ENCODE measurements at places on chromosomes 16 and 17.

DNA sequence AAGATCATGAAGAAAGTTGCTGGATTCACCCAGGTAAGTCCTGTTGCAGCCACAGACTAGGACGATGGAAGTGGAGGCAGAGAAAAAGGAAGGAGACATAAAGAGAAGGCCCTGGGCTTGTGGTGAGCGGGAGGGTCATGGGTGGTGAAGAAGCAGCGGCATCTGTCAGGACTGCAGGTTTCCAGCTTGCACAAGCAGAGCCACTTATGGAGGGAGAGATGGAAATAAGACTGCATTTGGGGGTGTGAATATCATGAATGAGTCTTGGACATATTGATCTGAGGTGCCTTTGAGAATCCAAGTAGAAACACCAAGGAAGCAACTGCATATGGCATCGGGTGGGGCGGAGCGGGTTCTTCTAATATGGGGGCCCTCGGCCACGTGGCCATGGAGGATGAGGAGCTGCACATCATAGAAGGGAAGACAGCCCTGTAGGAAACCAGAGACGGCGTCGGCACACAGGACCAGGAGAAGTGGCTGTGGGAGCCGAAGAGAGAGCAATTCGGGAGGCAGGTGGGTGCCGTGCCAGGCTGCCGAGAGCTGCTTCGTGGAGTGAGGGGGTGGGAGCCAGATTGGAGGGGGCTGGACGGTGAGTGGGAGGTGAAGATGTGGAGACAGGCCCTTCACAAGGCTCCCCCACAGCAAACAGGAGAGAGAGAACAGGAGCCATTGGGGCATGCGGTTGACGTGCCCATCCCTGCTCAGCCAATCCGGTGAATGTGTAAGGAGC lies 243.5 kb downstream of the GSG1L start:
- DNase-seq, result no peak

DNA sequence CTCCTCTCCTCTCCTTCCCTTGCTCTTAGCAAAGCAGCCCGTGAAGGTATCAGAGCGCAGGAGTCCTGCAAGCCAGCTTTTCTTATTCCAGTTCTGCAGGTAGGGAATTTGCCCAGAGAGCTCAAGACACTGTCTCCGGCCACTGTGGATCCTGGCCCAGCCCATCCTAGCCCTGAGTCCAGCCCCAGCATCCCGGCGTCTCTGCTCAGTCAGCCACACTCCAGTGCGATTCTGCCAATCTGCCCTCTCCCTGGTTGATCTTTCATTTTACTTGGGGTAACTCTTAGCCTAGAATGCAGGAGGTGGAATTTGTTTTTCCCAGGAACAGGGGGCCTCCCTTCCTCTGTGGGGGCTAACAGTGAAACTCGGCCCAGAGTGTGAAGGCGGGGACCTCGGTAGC lies 176.9 kb upstream of the GSE1 start:
- no peak for DNase-seq

DNA sequence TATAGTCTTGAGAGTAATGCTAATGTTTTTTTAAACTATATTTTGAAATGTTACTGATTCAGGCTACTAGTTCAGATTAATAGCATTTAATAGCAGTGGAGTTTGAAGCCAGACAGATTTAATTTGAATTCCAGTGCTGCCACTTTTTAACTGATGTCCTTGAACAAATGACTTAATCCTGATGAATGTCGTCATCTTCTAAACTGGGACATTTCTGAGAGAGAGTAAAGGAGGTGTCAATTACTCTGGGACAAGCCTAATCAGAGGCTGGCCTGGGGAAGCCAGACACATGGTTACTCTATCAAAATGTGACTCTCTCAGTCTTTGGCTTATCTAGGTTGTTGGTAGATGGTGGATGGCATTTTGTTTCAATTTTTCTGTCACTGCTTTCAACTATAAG lies 246.7 kb downstream of the HS3ST3A1 start:
- DNase-seq, result no peak

GRCh38 chr17:17326275-17326875 lies 23.2 kb downstream of the NT5M start:
- no peak for DNase-seq

- DNase-seq, result no peak
Observed at GRCh38 chr16:57070424-57070823, 22.0 kb upstream of the CPNE2 start.

- no peak for DNase-seq
Observed at GRCh38 chr16:27723711-27724481, 174.0 kb downstream of the KATNIP start.

DNA sequence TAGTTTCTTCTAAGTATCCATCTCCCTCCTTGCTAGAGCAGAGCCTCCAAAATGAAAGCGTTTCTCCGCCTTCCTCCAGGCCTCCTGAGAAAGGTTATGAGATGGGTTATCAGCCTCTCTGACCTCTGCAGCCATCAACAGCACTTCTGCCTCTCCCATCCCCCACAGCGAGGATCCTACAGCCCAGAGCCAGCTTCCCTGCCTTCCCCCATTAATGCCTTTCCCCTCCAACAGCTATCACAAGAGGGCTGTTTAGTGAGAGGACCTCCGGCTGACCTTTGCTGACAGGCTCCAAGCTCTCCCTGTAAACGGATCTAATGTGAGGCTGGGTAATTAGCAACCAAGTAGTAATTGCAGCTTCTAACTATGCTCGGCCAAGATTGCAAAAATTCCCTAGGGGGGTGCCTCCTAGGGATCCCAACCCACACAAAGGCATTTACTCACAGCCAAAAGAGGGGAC lies 55.8 kb downstream of the ZFHX3 start:
- DNase-seq, result no peak

- DNase-seq, result no peak
Observed at GRCh38 chr16:54431041-54431996, 144.7 kb upstream of the IRX3 start.

GRCh38 chr16:72112452-72112792 lies 18.8 kb downstream of the DHX38 start:
- DNase-seq, result no peak

DNA sequence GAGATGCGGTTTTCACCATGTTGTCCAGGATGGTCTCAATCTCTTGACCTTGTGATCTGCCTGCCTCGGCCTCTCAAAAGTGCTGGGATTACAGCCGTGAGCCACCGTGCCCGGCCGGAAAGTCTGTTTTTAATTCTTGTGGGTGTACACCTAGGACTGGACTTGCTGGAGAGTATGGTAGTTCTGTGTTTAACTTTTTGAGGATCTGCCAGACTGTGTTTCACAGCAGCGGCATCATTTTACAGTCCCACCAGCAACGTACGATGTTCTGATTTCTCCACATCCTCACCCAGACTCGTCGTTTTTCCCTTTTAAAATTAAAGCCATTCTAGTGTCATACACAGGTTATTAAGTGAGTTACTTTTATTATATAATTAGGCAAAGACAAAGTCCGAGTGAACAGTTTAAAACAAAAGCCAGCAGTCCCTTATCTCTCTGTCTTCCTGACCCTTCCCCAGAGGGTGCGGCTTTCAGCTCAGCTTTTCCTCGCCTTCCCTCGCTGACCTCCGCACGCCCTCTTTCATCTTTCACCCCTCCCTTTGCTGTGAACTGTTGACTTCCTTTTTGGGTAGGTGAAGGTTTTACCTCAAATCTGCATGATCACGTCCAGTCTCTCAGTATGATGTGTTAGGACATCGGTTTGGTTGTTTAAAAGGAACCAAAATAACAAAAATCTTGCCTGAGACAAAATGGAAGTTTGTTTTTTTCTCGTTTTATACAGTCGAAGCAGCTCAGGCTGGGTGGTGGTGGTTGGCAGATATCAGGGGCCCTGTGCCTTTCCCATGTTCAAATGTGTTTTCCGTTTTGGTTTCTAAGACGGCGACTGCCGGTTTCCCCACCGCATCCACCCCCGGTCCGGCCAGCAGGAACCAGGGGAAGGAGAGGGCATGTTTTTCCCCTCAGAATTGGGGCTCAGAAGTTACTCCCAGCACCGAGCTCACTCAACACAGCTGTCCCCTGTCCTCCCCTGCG lies 18.0 kb downstream of the FAM234A start:
- no peak for DNase-seq

- DNase-seq, result no peak
Observed at GRCh38 chr17:41992576-41992975, 24.7 kb downstream of the DNAJC7 start.

DNA sequence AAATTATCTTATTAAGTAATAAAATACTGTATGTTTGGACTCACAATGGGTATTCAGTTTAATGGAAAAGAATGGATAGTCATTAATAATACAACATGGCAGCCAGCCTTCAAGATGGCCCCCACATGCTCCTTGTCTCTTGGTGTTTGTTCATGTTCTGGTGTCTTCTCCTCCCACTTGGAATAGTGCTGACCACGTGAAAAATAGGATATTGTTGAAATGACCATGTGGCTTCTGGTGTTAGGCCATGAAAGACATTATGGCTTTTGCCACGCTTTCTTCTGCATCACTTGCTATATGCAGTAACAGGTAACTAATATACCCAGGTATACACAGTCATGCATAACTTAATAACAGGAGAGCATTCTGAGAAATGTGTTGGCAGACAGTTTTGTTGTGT lies 341.0 kb downstream of the KCNJ2 start:
- no peak for DNase-seq

DNA sequence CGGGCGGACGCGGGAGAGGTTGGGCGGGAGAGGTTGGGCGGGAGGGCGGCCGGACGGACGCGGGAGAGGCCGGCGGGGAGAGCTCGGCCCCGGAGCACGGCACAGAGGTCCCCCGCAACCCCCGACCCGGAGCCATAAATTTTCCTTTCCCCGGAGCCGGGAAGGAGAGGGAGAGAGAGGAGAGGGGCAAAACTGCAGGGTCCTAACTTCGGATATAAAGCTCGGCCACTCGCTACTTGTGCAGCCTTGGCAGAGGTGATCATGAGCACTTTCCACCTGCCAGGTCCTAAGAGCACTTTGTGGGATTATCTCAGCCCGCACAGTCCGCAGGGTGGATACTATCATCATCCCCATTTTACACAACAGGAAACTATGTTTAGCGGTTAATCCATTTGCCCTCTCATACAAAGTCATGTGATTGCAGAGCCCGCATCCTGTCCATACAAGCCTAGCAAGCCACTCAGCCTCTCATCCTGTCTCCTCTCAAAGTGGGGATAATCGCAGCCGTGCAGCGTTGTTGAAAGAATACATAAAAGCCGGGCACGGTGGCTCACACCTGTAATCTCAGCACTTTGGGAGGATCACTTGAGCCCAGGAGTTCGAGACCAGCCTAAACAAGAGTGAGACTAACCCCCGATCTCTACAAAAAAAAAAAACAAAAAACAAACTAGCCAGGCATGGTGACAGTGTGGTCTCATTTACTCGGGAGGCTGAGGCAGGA lies 780 bp upstream of the DCAKD start:
- no peak for DNase-seq

DNA sequence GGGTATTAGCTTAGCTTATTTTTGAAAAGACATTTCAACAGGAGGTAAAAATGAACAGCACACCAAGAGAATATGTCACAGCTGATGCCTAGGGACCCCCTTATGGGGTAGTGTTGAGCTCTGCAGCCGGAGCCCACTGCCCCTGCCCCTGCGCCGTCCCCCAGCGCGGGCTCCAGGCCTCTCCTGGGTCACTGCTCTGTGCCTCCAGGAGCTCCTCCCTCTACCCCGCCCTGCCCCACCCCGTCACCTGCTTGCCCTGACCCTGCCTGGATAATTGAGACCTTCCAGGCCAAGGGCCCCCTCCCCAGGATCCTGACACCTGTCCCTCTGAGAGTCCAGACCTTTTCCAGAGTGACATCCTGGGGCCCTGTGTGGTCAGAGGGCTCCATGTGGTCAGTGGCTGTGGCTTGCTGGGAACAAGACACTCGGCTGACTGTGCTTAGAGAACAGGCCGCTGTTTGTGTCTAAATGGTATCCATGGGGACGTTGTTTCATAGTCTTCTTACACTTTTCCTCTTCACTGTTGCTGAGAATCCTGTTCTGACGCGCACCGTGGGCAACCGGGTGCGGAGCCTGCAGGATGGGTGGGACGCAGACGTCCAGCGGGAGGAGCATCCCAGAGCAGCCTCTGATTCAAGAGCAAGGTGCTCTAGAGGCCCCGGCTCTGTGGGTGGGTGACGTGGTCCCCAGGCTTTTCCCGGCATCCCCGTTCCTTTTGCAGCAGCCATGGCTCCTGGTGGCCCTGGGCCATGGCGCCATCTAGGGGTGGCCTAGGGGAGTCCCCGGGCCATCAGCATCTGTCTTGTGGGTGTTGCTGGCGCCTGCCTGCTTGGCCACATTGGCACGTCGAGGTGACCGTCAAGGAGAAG lies 20.0 kb upstream of the WFIKKN1 start:
- DNase-seq, result no peak

DNA sequence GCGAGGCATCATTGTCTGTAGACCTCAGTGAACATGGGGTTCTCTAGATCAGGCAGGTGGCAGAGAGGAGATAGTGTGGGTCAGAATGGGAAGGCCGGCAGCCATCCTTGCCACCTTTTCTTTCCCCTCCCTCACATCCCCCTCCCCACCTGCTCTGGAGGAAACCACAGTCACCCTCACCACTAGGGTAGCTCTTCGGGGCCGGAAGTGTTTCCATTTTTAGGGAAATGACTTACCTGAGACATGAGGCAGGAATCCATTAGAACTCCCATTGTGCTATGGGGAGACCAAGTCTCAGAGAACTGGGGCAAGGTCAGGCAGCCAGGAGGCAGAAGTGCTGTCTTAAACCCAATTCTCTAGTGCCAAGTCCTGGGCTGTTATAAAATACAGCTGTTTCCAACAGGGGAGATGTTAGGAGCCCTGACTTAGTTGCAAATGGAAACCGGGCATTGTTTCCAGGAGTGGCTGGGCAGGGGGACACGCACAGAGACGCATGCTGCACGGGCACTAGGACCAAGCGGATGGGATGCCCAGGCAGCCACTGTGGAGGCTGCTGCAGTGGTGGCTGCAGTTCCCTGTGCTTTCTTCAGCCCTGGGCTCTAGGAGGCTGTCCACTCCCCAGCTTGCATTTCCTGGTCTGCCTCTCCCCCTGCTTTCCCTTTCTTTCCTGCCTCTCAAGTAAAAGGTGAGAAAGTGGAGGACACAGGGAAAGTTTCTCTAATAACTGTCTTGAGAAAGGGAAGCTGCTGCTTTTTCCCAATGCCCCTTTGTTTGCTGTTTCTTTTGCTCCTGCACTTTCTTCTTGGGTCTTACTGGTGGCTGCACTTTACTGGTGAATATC lies 2.8 kb downstream of the HAS3 start:
- no peak for DNase-seq

- DNase-seq, result no peak
Observed at GRCh38 chr17:12994341-12995074, 23.3 kb downstream of the ELAC2 start.

- no peak for DNase-seq
Observed at GRCh38 chr16:52705122-52705521, 158.2 kb upstream of the TOX3 start.

- DNase-seq, result no peak
Observed at GRCh38 chr16:89931305-89931896, 8.3 kb downstream of the TUBB3 start.

DNA sequence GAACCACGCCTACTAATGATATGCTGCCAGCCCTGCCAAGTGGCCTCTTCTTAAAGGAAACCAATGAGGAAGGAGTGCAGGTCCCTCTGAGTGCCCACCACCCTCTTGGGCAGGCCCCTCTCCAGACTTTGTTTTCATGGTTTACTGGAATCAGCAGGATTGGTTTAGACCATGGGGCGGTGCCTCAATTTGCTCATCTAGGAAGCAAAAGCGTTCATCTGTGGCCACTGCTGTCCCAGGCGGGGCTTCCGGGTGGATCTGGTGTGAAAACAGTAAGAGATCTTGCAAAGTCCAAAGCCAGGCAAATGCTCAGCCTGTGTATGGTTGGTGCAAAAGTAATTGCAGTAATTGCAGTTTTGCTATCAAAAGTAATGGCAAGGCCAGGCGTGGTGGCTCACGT lies 71.3 kb downstream of the AMFR start:
- DNase-seq, result no peak

- no peak for DNase-seq
Observed at GRCh38 chr16:26736084-26736483, 330.6 kb upstream of the C16orf82 start.

Measured in SK-N-MC (cell line).